Ammon's horn (tissue), 1 donor: ENCODE measurements at places on chromosomes 7 and 10.

- no peak for DNase-seq
Measured at GRCh38 chr7:17523813-17524739, 225.6 kb downstream of the AHR start.

DNA sequence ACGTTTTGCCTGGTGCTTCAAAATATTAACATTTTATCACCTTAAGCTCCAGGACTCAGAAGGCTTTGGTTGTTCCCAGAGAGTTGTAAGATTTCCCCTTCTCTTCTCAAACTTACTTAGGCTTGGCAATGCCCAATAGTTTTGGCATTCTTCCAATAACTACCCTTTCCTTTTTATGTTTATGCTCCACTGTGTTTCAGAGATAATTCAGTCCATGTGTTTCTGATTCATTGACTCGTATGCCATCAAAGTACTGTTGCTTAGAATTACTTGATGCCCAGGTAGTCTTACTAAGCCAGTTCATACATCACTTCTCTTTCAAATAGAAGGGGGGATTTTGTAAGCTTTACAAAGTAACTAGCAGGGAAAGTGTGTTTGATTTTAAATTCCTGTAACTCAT lies 66.6 kb downstream of the AGMO start:
- DNase-seq = no peak

- peak; percentile 81 for DNase-seq
Measured at GRCh38 chr10:61662794-61663259, at the start of gene CABCOCO1. CABCOCO1 (plus strand) TSS chr10:61662929; CDS start chr10:61662973, 44 bp downstream.

DNA sequence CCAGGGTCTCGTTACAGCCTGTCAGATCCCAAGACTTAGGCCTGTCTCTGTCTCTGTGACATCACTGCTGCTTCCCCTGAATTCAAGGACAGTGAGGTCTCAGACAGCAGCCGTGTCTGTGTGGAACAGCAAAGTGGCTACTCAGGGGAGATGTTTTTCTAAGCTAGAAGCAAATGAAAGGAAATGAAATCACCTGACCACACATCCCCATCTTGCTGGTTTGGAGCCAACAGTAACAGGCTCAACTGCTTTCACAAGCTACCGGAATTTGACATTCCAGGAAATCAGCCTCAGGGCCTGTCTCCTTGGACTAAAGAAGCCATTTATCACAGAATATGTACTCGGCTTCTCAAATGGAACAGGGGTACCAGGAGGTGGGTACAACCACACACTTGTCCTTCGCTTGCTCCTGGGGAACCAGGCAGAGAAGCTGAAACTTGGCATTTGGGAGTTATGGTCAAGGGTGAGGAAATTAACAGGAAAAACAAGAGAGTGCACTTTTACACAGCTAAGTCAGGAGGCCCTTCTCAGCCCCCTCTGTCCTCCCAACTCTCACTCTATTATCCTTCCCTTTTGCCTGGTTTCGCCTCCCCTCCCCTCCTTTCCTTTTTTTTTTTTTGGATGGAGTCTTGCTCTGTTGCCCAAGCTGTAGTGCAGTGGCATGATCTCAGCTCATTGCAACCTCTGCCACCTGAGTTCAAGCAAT lies 73.2 kb downstream of the SPDYE5 start:
- peak; percentile 19 for DNase-seq
